Omental fat pad (tissue), 4 donors: ENCODE measurements at places on chromosomes 16 and 17.

- DNase-seq, result no peak
Measured at GRCh38 chr16:67546761-67547422, 15.4 kb upstream of the CTCF start.

DNA sequence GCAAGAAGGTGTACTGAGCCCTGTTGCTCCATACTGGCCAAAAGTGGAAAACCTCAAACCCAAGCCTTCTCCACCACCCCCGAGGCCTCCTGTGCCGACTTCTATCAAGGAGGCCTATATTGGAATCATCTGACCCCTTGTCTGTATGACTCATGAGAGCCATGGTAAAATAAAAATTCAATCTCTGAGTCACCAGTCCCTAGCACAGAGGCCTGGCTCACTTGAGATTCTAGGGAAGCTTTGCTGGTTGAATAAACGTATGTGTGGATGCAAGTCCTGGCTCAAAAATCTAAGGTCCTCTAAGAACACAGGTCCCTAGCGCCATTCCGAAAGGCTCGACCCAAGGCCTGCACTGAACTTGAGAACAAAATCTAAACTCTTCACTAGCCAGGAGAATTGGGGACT is 15.0 kb downstream of the NSMCE1 start:
- no peak for DNase-seq

DNA sequence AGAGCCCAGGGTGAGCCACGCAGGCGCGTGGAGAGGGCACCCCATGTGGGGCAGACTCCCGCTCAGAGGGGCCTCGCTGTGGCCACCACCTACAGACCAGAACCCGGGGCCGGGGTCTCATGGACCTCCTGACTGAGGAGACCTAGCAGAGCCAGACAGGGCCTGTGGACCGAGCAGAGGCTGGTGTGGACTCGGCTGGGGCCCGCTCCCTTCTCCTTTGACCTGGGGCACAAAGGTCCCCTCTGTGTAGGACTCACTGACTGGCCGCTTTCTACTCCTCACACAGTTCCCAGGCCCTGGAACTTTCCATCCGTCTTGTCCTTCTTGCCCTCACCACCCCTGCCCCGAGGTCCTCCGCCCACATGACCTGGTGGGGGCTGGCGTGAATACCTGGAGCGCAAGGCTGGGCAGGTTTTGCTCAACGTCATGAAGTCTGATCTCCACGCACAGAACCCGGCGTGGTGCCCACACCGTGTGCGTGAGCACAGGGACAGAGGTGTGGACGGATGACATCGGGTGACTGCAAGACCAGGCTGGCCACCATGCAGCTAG is 44.7 kb upstream of the ACSF3 start:
- DNase-seq, result no peak

- DNase-seq, result no peak
Measured at GRCh38 chr17:34318474-34318873, 761 bp upstream of the CCL8 start.

DNA sequence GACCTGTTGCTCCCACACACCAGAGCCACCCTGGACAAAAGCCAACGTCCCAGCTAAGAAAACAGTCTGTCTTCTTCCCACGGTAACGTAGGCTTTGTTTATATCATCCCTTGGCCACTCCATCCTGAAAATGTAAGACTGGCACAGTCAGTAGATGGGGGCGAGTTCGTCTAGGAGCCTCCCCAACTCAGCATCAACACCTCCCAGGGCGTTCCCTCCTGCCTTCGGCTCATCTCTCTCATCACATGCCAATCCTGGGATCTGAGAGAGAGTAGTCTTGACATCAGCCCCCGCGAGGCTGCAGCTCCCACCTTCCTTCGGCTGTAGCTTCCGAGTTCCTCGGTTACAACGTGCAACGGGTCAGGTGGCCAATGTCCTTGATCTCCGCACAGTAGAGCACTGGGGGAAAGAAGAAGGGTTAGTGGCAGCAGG is 894 bp downstream of the RNF227 start:
- DNase-seq, result no peak

DNA sequence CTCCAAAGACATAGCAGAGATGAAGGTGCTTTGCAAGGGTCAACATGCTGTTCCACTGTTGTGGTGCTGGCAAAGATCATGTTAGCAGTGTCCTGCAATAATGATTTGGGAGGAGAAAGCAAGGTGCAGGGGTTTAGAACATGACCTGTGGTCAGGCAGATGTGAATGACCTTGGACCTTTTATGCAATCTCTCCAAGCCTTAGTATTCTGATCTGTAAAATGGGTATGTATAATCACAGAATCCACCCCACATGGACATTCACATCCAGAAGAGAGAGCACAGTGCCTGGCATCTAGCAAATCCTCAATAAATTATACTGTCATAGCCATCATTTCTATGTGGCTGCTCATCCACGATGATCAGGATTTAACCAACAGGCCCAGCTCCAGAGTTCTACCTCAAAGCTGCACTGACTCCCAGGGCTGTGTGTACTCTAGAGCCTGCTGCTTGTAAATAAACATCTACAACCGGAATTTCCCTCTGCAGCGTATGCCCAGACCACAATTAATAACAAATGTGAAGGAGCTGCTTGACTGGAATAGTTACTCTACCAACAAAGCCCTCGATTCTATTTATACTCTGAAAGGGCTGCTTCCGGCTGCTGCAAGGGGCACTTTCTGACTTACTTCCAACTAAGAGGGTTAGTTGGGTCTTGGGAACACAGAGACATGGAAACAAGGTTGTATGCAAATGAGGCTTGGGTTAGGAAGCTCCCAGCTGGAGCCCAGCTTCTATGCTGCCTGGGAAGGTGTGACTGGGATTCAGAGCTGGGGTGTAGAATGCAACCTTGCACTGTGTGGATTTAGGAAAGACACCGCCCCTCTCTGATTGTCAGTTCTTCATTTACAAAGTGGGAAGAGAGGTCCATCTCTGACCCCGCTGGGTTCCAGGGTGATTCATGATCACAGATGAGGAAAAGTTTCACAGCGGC is 265.2 kb downstream of the XYLT1 start:
- no peak for DNase-seq

- DNase-seq, result no peak
Measured at GRCh38 chr17:7707446-7707845, 2.4 kb downstream of the EFNB3 start.

DNA sequence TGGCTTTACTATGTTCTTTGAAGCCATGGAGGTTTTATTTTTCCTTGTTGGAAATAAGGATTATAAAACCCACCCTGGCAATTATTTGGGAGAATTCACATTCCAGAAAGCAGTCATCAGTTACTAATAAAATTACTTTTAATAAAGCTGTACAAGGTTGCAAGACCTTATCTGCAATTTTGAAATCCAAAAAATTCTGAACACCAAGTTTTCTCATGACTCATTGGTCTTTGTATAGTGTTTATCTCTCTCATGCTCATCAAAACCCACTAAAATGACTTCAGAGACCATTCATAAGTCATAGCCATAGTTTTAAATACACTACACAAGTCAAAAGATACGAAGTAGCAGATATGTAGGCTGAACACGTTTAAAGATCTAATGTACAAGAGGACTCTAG is 6.0 kb upstream of the KRT38 start:
- DNase-seq, result no peak

- no peak for DNase-seq
Measured at GRCh38 chr16:65176603-65177002, 54.7 kb upstream of the CDH11 start.

GRCh38 chr17:44536090-44536953 is 21.0 kb upstream of the FZD2 start:
- DNase-seq, result no peak

- no peak for DNase-seq
Measured at GRCh38 chr16:7964167-7964566, 626.1 kb downstream of the TMEM114 start.

DNA sequence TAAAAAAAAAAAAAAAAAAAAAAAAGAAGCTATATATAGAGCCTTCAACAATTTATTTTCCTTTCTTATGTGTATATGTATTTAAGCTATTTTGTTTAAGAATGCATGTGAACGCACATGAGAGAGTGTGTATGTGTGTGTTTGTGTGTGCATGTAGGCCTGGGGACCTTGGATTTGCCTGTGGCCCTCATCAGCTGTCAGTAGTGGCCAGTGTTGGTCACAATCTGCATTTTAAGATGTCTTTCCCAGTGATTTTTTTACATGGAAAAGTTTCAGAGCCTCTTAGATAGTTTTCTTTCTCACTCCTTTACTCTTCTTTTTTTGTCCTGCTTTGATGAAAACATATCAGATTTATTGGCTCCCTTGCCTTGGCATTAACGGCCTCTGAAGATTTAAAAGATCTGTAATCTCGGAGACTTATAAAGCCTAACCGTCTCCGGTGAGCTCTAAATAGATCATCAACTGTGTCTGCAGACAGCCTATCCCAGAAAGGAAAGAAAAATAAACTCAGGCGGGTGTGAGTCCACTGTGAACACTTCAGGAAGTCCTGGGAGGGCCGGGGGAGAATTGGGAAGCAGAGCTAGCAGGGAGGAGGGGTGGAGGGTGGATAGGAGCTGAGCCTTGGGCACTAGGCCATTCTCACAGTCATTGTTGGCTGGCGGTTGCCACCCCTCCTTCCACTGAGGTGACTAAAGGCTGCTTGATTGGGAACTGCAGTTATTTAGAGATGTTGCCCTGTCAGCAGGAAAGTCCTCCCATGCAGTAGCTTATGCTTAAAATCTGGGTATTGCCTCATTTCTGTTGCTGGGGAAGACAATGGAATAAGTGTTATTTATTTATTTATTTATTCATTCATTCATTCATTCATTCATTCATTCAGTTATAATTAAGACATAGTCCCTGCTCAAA is 86.8 kb downstream of the WWP2 start:
- peak; percentile 48 for DNase-seq

DNA sequence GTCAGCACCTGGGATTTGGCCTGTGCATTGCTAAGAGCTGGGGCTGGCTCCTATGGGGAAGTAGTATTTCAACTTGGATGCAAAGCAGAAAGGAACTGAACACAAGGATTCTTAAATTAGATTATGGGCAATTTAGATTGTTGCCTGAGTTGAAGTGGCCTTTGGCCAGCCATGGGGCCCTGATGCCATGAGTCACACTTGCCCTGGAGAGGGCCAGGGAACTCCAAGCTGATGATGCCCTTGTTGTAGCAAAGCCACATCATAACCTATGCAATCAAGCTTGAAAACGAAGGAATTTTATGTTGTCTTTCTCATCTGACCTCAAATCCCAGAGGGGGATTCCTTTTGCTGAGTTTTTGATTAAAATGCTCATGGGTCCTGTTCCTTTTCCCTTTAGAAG is 3.9 kb upstream of the SPATA32 start:
- DNase-seq, result no peak

GRCh38 chr17:75856062-75856756 is 1.1 kb upstream of the WBP2 start:
- DNase-seq, result no peak

DNA sequence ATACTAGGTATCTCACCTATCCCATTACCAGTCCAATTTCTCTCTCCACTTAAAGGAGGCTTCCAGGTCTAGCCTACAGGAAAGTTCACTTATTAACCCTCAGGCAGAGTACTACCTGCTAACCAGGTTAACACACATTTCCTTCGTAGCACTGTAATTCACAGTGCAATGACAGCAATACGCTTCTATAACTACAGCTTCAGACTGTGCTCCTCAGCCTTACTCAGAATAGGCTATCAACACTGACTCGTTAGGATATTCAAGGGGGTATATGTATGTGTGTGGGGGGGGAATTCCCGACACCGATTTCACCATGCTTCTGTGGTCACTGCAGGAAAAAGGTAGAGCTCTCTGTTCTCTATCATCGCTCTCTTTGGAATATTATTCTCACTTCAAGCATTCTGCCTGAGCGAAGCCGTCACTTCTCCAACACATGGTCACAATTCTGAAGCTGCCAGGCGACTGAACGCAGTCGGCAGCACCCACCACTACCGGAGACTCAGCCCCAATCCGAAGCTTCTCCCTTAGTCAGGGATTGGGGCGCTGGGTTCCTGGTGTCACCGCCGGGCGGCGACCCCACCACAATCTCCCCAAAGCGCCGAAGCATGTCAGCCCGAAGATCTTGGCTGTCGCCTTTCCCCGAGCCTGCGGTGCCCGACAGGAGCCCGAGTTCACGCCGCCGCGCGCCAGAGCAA is 618 bp downstream of the GGA3 start:
- DNase-seq, result no peak

- DNase-seq, result no peak
Measured at GRCh38 chr16:89693931-89694783, 7.3 kb downstream of the SPATA2L start.

DNA sequence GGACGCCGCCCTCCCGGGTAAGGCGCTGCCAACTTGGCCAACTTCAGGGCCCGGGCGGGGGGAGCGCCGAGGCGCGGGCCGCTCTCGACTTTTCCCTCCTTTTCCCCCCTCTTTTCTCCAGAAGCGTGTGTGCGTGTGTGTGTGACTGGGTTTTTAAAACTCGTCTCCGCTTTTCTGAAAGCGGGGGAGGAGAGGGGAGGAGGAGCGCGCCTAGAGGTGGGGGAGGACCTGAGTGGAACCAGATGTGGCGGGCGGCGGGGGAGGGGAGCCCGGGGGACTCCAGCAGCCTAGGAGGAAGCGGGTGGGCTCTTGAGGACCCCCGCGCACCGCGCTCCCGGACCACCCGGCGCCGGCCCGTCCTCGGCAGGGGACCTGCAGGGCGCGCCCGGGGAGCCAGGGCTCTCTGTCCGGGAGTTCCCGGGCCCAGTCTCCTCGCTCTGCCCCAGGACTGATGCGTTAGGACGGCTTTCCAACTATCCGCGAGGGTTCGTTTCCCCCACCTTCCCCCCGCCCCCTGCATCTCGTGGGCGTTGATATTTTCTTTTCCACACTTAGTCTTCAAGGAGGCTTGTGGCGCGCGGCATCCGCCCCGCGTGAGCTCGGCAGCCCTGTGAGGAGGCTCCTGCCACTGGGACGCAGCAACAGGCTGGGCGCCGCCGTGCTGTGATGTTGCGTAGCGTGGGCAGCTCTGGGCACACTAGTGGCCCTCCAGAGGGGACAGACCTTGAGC is 599 bp downstream of the MRC2 start:
- no peak for DNase-seq

DNA sequence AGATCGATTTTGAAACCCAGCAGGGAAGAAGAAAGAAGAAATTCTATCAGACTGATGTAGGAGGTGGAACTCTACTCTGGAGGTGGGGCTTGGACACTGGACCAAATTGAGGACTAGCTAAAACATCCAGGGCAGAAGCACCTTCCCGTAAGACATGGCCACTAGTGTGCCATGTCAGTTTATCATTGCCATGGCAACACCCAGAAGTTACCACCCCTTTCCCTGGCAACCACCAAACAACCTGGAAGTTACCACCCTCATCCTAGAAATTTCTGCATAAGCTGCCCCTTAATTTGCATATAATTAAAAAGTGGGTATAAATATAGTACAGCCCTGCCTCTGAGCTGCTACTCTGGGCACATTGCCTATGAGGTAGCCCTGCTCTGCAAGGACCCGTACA is 66.7 kb downstream of the NACA2 start:
- DNase-seq, result no peak

- no peak for DNase-seq
Measured at GRCh38 chr16:50916040-50916439, 174.2 kb downstream of the CYLD start.
